ENCODE measurements at places on chromosomes 6 and 20.

GRCh38 chr6:152314483-152314832, 322.7 kb downstream of the SYNE1 start:
- no peak for DNase-seq

- DNase-seq, result peak; percentile 35
Observed at GRCh38 chr6:36999061-36999750, 6.2 kb upstream of the FGD2 start.

GRCh38 chr6:13398421-13398994, 70.2 kb upstream of the TBC1D7 start:
- DNase-seq, result no peak

- peak; percentile 52 for DNase-seq
Observed at GRCh38 chr20:5222919-5223634, 93.7 kb downstream of the PROKR2 start.

GRCh38 chr6:51959744-51960383, 127.5 kb downstream of the PKHD1 start:
- peak; percentile 66 for DNase-seq

GRCh38 chr6:111110036-111110435, 22.7 kb downstream of the SLC16A10 start:
- DNase-seq, result no peak

GRCh38 chr20:37781626-37782025, 87.8 kb downstream of the CTNNBL1 start:
- no peak for DNase-seq

DNA sequence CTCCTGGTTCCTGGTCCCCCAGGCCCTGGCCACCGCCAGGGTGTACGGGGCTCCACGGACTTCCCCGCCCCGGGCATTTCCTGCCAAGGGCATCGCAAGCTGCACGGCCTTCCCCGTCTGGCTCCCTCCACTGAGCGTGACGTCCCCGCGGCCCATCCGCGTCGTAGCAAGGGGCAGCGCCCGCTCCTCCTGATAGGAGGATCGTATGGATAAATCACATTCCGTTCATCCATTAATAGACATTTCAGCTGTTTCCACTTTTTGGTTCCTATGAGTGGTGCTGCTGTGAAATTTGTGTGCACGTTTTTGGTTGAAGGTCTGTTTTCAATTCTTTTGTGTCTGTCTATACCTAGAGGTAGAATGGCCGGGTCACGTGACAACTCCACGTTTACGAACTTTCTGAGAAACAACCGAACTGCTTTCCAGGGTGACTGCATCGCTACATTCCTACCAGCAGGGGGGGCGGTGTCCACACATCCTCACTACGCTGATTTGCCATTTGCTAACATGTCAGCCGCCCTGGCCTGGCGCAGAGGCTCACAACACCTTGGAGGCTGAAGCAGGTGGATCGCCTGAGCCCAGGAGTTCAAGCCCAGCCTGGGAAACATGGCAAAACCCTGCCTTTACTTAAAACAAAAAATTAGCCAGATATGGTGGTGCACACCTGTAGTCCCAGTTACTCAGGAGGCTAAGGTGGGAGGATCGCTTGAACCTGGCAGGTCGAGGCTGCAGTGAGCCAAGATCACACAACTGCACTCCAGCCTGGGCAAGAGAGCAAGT, 37.7 kb downstream of the KCNQ2 start:
- peak; percentile 61 for DNase-seq

DNA sequence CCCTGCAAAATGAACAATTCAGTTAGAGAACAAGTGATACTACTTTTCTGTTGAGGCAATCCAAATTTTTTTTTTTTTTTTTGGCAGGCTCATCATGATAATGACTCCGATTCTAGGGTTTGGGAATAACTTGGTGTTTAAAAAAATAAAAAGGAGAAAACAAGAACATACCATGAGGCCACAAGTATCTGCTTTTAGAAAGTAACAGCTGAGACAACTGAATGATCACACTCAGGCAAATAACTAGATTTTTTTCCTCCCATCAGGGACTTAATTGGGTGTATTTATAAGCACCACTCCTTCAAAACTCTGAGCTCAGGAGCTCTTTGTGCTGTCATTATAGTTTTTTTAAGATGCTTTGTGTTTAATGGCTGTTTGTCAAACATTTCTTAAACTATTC, 29.6 kb downstream of the PAK5 start:
- no peak for DNase-seq

- no peak for DNase-seq
Observed at GRCh38 chr6:56814308-56814707, 140.6 kb upstream of the BEND6 start.

GRCh38 chr6:138517635-138518034, 18.3 kb upstream of the NHSL1 start:
- peak; percentile 31 for DNase-seq

GRCh38 chr6:52514514-52514913, 62.3 kb downstream of the TRAM2 start:
- peak; percentile 8 for DNase-seq

DNA sequence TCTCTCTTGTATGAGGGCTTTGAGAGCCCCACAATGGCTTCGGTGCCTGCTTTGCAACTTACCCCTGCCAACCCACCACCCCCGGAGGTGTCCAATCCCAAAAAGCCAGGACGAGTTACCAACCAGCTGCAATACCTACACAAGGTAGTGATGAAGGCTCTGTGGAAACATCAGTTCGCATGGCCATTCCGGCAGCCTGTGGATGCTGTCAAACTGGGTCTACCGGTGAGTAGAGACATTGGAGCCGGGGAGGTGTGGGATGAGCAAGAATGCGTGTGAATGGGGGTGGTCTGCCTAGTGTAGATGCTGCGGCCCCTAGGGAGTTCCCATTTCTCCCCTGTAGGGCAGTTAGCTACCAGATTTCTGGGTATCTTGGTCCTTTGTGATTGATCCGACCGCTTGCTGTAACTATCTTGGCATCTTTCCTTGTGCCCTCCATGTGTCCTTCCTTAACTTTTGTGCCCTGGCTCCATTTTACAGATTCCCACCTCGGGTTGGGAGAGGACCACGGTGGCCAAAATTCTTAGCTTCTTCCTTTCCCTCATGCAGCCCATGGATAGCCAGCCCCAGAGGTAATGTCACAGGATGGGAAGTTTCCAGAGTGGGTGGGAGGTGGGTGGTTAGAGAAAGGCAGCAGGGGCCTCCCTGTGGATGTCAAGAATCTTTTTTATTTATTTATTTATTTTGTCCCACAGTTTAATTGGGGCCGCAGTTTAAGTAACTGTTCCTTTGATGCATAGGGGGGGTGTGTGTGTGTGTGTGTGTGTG, 6.3 kb downstream of the BRD2 start:
- DNase-seq, result no peak

- no peak for DNase-seq
Observed at GRCh38 chr6:158556113-158556512, 3.8 kb upstream of the TMEM181 start.

DNA sequence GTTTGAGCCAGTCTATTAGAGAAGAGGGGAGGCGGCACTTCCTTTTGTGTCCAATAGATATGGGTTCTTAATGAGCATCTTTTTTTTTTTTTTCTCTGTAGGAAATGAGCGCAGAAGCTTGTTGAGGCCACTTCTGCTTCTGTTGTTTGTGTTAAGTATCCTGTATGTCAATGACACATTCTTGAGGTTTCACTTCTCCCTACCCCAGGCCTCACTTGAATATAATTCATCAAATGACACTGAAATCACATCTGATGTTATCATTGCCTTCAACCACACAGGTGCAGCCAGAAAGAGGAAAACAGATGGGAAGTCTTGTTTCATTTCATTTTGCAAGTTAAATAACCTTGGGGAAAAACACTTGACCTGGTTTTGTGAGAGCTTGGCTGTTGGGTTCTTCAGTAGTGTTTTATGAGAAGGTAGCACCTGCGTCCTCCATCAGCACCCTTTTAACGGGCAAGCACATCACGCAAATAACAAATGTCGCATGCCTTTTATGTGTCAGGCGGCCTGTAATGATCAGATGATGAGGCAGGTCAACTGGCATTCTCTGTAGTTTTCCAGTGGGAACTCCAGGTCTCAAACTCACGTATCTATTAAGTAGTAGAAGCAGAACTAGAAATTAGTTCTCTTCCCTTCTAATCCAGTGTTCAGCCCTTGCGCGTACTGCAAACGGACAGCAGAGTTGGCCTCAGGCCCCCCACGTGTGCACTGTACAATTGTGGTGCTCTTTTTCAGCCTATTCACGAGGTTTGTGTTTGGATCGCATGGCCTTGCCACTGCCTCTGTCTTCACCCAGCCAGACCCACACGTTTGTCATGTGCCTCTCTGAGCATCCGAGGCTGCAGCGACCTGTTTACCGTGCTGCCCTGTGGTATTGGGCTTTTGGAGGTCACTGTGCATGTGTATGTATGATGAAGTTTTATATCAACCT, 23.5 kb downstream of the PLEKHG1 start:
- DNase-seq, result no peak

- DNase-seq, result no peak
Observed at GRCh38 chr6:157744102-157744601, 78.9 kb upstream of the SNX9 start.

DNA sequence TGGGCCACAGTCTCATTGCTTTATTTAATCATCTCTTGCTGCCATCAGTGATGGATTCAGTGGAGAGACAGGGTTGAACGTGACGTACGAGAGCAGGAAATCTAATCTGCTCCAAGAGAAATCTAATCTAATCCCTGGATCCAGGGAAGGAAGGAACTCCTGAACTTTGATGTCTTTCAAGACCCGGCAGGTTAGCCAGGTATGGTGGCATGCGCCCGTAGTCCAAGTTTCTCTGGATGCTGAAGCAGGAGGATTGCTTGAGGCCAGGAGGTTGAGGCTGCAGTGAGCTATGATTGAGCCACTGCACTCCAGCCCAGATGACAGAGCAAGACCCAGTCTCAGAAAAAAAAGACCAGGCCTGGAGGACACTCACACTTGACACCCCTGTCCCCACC, 11.4 kb upstream of the PGC start:
- DNase-seq, result no peak
